Inflammatory macrophage treated with lipopolysaccharide for 4 hours (primary cell): ENCODE measurements at places on chromosomes 16 and 17.

GRCh38 chr16:46828292-46828691 lies 2.7 kb downstream of the C16orf87 start:
- DNase-seq = no peak

GRCh38 chr16:68640972-68641371 lies 4.1 kb upstream of the CDH3 start:
- DNase-seq = no peak

GRCh38 chr17:799261-799660 lies 17.1 kb downstream of the MRM3 start:
- DNase-seq = no peak

DNA sequence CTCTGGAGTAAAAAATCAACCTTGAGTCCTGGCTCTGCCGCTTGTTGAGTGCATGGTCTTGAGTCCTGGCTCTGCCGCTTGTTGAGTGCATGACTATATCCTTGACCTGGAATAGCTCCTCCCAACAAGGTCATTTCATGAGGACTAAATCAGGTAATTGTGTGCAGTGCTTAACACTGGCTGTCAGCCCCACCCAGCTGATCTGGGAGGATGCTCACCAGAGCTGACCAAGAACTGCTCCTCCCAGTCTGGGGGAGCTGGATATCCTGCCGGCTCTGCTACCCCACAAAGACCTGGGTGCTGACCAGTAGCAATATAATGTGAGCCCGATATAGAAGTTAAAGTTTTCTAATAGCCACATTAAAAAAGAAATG lies 20.7 kb upstream of the LGALS9 start:
- no peak for DNase-seq

DNA sequence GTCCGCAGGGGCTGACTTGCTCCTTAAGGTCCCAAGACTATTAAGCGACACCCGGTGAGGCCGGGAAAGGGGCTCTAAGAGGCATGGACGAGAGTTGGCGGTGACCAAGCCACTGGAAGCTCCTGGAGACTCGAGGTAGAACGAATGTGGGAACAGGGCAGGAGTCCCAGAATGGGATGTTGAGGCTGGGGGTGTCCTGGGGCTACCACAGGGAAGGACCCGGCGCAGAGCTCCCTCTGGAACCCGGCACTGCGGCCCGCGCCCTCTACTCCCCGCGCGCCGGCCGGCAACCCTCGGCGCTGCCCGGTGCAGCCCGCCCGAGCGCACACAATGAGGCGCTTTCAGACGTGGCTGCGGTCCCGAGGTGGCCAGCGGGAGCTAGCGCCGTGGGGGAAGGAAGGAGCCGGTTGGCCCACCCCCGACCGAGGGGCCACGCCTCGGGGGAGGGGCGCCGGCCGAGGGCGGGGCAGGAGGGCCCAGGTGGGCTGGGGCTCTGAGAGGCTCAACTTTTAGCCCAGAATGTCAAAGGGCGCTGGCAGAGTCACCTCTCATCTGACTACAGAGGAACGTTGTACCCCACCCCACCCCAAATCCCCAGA lies at the start of gene CHST6:
Gene CHST6 (minus strand): TSS at position 366 of the 599 bp plus-strand sequence. CDS start 15,613 bp downstream, outside the sequence.
- peak; percentile 30 for DNase-seq

- peak; percentile 64 for DNase-seq
Measured at GRCh38 chr17:57459286-57459915, 203.1 kb downstream of the MSI2 start.

DNA sequence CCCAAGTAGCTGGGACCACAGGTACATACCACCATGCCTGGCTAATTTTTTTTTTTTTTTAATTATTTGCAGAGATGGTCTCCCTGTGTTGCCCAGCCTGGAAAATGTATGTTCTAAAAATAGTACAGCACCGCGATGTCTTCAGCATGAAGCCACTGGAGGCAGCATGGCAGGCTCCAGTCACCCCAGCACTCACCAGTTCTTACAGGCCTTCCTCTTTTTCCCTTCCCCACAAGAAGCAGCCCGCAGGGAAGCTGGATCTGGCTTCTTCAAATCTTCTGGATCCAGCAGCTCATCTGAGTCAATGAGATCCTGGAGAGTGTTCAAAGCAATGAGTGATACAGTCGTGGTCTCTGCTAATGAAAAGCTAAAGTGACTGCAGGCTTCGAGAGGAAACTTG lies 16.2 kb downstream of the CIAPIN1 start:
- DNase-seq = peak; percentile 6

DNA sequence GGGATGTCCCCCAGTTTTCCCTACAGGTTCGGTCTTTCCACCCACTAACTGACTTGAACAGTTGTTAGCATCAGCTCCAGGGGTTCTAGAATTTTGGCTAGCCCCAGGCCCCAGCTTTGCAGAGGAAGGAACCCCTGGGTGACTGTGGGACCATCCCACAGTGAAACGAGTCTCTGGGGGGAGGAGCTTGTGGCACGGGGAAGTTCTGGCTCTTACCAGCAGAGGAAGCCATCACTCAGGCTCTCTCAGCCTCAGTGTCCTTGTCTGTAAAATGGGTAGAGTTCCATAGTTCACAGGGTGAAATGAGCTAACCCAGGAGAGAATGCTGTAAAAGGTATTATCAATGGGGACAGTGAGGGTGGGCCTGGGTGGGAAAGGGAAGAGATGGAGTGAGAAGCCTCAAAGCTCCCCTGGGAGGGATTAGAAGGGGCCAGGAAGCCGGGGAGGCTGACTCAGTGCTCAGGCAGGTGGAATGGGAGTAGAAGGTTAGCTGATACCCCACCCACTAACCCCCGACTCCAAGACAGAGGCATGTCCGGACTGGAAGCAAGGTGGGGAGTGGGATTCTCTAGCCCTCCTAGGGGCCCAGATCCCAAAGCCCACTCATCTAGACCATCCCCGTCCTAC lies 30.9 kb upstream of the CDC42EP4 start:
- DNase-seq = peak; percentile 8

- peak; percentile 73 for DNase-seq
Measured at GRCh38 chr16:31242206-31242605, 17.6 kb upstream of the ITGAM start.

DNA sequence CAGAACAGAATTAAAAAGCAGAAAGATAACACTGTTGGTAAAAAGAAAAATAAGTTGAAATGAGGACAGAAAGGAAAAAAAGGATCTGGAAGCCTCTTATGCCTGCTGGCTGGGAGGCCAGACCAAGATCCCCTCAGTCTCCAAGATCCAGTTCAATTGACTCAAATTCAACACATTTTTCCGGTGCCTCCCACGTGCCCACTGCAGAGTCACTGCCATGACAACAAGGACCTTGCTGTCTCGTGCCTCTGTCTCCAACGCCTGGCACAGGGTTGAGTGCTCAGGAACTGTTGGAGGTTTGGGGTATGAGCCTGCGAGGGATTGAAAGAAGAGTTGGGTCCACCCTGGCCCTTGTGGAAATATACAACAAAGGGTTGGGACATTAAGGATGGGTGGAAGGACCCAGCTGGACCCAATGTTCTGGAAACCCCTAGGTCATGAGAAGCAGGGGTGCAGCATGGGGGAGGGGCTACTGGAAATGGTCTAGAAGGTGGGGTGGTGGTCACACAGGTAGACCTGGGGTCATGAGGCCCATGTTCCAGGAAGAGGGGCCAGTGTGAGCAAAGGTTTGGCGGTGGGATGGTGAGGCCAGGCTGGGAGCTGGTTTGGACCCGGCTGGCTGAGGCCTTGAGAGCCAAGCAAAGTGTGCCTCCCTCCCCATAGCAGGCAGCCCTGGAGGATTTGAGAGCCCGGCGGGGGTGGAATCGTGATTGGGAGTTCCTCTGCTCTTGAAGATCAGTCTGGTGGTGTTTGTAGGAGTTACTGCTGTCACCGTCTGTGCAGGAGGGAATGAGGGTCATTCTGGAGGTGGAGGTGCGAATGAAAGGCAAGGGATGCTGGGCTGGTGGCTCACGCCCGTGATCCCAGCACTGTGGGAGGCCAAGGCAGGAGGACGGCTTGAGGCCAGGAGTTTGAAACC lies 1.3 kb downstream of the IL34 start:
- no peak for DNase-seq

DNA sequence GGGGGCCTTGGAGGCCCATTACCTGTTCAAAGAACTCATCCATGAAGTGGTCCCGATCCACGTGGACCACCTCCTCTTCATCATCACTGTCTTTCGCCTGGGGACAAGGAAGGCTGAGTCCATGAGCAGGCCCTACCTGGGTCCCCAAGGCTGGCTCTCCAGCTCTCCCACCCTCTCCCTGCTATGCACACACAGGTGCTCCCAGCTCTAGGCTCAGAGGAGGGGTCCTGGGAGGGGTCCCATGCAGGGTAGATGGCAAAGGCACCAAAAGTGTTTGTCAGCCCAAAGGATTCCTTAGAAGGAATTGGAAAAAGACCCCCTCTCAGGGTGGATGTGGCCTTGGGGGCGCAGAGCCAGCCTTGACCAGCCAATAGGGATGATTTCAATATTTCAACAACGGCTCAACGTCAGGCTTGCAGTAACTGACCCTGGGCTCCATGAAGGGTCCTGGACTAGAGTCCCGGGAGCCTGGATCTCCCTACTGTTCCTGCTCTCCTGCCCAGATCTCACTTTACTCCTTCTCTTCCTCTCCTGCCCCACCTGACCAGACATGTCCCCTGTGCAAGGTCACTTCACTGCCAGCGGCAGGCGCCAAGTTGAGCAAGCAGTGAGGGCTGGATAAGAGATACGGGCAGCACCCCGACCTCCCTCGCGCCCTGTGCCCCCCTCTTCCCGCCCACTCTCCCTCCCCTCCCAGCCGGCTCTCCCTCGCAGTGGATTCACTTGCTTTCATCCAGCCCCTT lies 8.8 kb downstream of the STX1B start:
- no peak for DNase-seq

- DNase-seq = no peak
Measured at GRCh38 chr16:84183911-84184591, 2.8 kb downstream of the TAF1C start.

DNA sequence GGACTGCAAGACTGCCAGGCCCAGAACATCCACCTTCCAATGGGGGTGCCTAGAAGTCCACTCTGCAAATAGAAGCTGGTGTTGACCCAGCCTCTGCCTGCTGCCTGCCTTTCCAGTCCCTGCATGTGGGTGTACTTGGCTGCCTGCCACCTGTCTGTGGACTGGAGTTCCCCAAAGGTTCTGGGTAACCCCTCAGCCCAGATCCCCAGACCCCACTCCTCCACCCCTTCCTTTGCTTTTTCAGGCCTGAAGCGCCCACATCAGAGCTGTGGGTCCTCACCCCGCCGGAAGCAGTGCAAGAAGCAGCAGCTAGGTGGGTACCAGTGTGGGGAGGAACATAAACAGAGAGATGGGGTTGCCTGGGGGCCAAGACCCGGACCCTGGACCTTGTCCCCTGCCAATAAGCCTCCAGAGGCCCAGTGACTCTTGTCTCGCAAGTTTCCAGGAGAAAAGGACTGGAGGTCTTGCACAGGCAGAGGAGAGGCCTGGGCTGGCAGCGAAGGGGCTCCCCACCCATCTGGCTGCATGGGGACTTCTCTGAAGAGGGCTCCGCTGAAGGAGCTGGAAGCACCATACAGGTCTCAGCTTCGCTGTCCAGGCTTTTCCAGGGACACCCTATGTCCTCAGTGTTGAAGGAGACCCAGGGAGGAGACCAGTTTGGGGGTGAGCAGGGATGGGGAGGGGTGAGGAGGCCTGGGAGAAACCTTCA lies 34.3 kb downstream of the NLRC5 start:
- DNase-seq = no peak

- no peak for DNase-seq
Measured at GRCh38 chr17:32933881-32934280, 5.9 kb downstream of the TMEM98 start.

DNA sequence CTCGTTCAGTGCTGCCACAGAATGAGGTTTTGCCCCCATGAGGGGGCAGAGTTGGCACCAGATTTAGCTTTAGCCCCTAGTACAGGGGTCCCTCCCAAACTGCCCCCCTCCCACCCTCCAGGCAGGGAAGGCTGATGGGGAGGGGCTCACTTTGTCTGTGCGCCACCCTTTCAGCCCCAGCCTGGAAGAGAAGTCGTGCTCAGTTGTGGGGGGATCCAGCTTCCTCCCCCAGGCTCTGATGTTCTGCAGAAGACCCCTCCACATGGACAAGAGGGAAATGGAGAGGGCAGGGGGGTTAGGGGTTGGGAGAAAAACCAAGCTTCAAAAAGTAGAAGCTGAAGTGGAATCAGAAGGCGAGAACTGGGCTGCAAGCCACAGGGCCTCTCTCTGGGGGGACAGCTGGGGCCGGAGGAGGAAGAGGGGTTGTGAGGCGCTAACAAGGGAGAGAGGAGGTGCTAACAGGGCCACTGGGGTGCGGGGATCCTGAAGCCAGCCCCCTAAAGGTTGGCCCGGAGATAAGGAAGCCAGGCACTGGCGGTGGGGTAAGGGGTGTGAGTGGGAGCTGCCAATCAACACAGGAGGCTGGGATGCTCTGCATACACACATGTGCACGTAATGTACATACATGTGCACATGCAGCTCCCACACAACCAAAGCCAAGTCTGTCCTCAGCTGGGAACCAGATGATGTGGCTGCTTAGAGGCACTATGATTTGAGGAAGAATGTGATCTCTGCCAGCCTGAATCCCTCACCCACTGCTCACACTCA lies 7.0 kb upstream of the TMEM92 start:
- DNase-seq = no peak

GRCh38 chr16:3576211-3576610 lies 992 bp downstream of the NLRC3 start:
- DNase-seq = no peak

DNA sequence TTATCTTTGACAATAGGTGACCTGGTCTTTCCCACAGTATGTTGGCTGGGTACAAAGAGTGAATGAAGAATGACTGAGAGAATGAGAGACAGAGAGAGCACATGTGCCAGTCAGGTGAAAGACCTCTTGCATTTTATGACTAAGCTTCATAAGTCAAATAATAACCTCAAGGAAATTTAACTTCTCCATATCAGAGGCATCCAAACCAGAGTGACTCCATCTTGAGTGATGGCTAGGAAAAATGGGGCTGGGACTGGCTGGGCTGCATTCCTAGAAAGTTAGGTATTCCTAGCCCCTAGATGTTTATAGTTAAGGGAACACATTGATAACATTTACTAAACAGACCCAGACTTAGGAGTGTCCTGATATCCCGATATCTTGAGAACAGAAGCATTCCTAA lies 3.9 kb upstream of the RBL2 start:
- no peak for DNase-seq

GRCh38 chr16:56851671-56852400 lies 13.2 kb upstream of the SLC12A3 start:
- DNase-seq = no peak

DNA sequence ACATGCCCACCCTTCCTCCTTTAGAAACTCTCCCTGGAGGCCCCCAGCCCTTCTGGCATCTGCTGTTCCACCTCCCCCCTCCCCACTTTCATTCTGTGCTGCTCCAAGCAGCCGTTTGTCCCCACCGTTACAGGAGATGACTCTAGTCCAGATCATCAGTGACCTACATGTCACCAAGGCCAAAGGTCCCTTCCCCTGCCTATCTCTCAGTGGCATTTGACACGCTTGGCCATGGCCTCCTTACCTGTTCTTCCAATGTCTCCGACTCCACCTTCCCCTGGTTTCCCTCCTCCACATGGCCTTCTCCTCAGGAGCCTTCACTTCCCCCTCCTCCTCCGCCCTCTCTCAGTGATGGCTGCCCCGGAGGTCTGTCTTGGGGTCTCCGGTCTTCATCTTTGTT lies 9.4 kb downstream of the TMEM92 start:
- no peak for DNase-seq
